Activated CD4-positive, alpha-beta memory T cell treated with anti-CD3 and anti-CD28 coated beads for 36 hours (primary cell): ENCODE measurements at places on chromosomes 2 and 18.
A peak's percentile ranks its signal among the peaks of the same experiment; 100 is the strongest.

DNA sequence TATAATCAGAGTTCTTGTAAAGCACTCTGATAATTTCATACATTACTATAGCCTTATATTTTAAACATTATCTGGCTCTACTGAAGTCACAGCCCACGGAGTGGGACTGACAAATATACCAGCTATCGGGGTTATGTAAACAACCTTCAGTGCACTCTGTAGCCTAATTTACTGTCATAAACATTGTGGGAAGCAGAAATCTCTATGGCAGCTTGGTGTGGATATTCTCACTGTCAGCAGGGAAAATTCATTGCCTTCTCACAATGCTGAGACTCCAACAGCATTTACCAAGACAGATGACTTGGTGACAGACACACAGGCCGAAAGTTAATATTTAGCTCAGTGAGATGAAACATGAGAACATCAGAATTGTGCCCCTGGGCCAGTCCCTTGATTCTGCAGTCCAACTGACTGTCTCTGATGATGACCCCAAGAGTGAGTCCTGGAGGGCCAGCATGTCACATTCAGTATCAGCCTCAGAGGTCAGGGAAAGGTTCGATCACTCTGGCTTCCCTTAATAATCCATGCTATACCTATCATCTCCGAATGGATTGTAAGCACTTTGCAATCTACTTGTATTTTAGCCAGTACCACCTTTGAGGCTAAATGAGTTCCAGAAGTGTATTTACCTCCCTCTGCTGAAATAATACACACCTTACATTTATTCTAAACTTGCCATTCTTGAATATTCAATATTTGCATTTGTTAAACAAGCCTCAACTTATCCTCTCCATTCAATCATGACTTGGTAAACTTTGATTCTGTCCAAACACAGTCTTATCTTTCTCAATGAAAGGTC is 146.2 kb upstream of the OSR1 start:
- no peak for DNase-seq

DNA sequence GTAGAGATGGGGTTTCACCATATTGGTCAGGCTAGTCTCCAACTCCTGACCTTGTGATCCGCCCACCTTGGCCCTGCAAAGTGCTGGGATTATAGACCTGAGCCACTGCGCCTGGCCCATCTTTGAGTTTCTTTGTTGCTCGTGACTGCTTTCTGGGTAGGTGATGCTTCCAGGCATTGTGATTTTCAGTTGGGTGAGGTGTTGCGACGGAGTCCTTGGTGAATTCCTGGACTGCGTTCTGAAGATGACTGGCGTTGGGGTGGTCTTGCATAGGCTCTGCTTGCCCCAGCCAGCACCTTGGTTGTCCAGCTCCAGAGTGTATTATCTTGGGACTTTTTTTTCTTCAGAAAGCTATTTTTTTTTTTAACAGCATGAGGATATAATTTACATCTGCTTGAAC is 103.4 kb downstream of the DCDC2C start:
- no peak for DNase-seq

DNA sequence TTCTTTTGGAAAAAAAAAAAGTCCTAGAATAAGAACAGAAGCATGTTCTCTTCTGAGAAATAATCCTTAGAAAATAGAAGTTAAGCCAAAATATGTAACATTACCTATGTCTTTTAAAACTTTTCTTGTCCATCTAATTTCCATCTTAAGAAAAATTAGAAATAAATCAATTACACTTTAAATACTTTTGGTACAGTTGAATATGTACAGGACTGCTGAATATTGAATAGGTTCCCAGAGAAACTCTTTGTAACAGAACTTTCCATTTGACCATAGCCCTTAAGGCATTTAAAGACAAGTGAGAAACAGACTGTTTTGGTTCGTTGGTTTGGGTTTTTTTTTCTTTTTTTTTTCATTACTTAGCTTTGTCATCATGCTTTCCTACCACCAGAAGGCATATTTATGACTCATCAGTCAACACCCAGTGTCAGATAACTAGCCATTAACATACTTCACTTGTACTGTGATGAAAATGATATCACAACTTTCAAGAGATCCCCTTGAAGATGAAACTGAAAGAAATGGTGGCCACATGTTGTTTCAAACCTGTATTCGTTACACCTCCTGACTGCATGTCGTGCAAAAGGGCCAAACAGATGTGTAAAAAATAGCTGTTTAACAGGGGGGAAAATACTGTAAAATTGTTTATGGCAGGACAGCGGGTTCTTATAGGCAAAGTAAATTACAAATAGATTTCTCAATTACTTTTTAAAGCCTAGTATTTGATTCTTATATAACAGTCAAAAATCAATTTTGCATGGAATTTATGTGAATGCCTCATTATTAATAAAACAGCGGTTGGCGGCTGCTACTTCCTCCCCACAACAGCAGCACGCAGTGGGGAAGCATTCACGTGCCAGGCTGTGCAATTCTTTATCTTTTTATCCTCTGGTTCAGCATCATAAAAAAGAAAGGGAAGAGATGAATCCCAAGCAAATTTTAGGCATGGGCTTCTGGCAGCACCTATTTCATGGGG is 280.7 kb upstream of the HNRNPA3 start:
- DNase-seq: peak; percentile 27

DNA sequence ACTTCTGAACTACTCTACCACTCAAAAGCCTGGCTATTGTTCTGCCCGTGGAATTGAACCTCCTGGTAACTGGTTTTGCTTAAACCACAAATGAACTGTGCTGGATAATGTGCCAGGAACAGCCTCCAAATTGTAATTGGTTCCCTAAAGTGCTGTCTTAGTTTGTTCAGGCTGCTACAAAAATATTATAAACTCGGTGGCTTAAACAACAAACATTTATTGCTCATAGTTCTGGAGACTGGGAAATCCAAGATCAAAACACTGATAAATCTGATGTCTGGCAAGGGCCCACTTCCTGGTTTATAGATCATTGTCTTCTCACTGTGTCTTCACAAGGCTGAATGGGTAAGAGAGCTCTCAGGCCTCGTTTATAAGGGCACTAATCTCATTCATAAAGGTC is 149.2 kb upstream of the NCKAP5 start:
- no peak for DNase-seq

DNA sequence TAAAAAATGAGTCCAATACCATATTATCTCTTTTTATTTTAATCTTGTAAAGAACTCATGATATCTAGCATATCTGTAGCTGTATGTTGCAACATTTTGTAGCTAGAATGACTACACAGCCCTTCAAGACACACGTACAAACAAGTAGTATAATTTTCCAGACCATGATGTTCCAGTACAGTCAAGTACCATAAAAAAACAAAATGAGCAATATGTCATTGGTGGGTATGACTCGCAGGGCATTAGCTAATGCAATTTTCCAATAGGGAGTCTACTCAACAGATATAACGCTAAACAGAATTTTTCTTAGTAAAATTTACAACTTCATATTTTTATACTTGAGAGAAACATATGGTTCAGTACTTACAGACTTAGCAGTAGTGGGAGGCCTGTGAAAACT is 53.6 kb upstream of the UGP2 start:
- DNase-seq: no peak

DNA sequence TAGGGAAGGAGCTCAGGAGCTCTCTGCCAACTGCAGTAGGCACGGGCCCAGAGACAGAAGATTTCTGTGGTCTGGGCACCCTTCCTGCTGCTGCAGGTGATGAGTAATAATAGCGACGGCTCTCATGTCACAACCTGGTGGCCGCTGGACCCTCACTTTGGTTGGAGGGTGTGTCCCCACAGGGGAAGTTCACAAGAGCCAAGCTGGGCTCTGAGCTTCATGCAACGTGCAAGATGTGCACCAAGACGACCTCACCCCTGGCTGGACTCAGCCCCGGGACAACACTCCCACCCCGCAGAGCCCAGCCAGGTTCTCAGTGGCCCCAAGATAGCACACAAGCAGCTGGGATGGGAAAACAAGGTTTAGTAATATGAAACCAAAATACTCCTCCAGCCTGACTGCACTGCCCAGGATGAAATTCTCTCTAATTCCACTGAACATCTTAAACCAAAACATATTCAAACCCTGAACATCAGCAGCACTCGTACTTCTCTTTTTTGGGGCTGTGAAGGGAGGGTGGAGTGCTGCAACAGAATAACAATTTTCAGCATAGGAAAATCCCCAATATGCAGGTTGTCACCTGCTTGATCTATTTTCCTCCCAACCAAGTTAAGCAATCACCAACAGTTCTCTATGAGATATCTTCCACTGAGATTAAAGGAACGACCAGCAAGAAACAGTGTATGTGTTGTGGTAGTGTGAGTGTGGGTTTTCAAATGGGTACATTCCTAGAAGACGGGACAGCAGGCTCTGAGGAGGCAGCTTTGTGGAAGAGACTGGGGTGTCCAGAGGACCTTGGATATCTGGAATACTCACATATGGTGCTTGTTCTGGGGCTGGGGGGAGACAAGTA is 26.5 kb downstream of the BCL2 start:
- DNase-seq: peak; percentile 58

DNA sequence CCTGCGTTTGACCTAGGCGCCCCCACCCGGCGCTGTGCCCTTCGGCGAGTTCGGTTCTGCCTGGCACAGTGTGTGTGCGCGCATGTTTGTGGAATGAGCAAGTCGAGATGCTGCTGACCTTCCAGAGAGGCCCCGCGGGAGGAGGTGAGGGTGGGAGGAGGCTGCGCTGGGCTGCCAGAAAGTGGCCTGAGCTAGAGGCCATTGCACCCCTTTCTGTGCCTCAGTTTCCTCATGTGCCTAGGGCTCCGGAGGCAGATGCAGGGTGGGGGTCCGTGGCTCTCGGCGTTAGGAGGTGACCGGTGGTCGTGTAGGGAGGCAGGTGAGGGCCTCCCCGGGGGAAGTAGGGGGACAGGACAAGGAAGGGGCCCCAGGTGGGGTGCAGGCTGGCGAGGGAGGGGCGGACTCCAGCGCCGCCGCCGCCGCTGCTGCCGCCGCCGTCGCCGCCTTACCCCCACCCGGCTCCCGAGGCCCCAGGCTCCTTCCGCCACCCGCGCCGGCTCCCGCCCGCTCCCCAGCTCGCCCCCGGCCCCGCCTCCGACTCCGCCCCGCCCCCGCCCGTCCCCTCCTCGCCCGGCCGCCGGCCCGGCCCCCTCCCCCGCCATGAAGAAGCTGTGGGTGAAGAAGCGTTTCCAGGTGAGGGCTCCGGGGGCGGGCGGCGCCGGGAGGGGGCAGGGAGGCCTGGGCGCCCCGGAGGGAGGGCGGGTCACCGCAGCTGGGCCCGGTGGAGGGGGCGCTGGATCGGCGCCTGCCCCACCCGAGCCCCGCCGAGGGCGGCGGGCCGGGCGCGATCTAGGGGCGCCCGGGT is 7.0 kb downstream of the SPEG start:
- peak; percentile 60 for DNase-seq

- no peak for DNase-seq
Measured at GRCh38 chr2:218557941-218558340, 10.2 kb downstream of the USP37 start.

GRCh38 chr2:128613351-128613750 is 294.7 kb upstream of the HS6ST1 start:
- no peak for DNase-seq

DNA sequence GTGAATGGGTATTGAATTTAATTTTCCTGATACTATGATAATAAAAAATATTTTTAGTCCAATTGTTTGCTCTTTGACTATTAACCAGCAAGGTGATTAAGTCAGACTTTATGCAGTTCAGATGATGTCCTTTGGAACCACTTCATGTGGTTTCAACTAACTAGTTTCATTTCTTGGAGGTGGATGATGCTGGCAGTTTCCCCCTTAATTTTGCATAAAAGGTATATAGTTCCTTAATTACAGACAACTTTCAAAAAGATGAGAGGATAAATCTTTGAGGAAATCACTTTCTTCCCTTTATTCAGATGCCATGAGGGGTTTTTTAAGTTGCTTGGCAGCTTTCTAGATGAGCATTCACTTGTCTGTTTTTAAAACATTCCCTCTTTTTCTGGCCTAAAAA is 223.1 kb downstream of the PHLPP1 start:
- DNase-seq: no peak

DNA sequence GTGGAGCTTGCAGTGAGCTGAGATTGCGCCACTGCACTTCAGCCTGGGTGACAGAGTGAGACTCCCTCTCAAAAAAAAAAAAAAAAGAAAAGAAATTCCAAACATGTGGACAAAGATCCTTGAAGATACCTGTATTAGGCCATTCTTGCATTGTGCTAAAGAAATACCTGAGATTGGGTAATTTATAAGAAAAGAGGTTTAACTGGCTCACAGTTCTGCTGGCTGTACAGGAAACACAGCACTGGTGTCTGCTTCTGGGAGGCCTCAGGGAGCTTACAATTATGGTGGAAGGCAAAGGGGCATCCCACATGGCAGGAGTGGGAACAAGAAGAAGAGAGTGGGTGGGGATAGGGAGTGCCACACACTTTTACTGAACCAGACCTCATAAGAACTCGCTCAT is 140.1 kb downstream of the SS18 start:
- DNase-seq: no peak

- DNase-seq: no peak
Measured at GRCh38 chr2:231371430-231372054, 24.0 kb upstream of the B3GNT7 start.

- DNase-seq: no peak
Measured at GRCh38 chr18:22606563-22607283, 189.0 kb upstream of the CTAGE1 start.

- DNase-seq: no peak
Measured at GRCh38 chr2:21220930-21221329, 97.2 kb downstream of the TDRD15 start.
